Lung microvascular endothelial cell (primary cell): ENCODE measurements at places on chromosomes 1 and 21. TPM values are rescaled to one million over a fixed set of nuclear protein-coding genes. Genes with fewer than 3 reads are reported as not detected.

LCE1F gene
- not detected in 2 replicates for total RNA-seq

DNA sequence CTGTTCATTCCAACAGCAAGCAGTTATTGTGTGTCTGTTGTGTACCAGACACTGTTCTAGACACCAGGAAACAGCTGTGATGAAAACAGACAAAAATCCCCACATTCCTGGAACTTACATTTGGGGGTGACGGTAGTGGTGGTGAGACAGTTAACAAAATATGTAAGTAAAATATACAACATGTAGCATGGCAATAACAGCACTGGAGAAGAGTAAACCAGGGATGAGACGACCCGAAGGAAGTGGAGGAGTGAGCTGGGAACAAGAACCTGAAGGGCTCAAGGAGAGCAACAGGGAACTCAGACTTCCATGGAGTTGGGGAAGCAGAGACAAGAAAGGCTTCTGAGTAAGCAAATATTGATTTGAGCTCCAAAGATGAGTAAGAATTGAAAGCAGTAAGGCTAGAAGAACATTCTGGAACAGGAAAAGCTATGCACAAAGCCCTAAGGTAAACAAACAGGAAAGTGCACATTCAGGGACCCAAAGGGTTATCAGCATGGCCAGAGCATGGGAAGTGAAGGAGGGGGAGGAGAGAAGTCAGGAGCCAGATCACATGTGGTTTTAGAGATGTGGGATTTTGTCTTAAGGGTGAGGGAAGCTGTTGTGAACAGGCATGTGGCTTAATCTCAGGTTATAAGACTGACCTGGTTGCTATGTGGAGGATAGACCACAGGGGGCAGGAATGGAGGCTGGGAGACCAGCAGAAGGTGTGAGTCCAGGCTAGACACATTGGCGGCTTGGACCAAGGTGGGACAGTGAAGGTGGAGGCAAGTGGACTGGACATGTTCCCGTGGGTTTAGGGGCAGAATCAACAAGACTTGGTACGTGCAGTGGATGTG, 7.3 kb downstream of the CSF1 start:
- DNase-seq: no peak

DNA sequence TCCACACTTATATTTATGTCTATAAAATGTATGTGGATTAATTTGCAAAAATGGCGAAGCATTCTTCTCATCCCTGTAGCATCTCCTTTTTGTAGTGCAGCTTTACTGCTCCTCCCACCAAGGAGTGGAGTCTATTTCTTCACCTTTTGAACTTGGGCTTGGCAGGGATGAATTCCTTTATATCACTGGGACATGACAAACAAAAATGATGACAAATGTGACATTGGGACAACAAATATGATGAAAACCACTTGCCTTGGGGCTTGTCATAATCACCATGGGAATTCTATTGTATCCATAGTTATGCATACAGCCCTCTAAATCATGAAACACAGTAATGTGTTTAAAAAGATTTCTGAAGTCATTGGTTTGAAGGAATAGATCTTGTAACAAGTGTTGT, 155.0 kb downstream of the TNFSF18 start:
- no peak for DNase-seq

DNA sequence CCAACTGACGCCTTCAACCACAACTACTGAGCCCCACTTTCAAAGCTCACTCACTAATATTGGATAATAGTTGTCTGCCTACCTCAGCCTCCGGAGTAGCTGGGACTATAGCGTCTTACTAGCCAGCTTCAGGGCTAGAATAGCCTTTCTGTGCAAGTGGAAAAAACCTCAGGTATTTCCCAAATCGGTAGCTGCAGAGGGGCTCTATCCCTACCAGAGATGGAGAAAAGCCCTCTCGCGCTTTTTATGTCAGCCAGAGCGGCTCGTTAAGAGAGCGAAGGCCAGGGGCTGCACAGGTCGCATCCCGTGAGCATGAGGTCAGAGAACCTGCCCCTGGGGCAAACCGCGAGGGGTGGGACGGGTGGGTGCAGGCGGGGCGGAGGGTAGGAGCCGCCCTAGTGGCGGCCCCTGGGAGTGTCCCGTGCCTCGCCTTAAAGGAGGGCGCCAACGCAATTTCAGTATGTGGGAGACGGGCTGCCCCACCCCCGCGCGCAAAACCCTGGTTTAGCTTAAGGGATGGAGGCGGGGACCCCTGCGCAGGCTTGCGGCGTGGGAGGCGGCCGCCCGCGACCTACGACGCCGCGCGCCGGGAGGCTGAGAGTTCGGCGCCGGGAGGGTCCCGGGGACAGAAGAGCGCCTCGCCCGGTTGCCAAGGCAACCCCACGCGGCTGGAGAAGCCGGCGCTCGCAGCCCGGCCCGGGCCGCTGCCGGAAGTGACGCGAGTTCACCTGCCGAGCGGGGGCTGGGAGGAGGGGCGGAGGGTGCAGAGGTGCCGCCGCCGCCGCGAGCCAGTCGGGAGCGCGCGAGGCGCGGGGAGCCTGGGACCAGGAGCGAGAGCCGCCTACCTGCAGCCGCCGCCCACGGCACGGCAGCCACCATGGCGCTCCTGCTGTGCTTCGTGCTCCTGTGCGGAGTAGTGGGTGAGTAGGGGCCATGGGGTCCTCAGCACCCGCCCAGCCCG, at the start of gene CXADR:
Gene CXADR (plus strand): TSS at position 791 of the 961 bp plus-strand sequence. CDS start 87 bp downstream, at position 878.
- peak; percentile 88 for DNase-seq

OR6N1 gene
- not detected in 2 replicates for total RNA-seq

GRCh38 chr1:48017716-48018115, 20.5 kb upstream of the TRABD2B start:
- DNase-seq: no peak

PRDX1 gene
- 759 and 904 TPM in 2 replicates for total RNA-seq

CA6 gene
- not detected in 2 replicates for total RNA-seq

GRCh38 chr1:11311816-11312755, 39.1 kb downstream of the UBIAD1 start:
- DNase-seq: no peak

DNA sequence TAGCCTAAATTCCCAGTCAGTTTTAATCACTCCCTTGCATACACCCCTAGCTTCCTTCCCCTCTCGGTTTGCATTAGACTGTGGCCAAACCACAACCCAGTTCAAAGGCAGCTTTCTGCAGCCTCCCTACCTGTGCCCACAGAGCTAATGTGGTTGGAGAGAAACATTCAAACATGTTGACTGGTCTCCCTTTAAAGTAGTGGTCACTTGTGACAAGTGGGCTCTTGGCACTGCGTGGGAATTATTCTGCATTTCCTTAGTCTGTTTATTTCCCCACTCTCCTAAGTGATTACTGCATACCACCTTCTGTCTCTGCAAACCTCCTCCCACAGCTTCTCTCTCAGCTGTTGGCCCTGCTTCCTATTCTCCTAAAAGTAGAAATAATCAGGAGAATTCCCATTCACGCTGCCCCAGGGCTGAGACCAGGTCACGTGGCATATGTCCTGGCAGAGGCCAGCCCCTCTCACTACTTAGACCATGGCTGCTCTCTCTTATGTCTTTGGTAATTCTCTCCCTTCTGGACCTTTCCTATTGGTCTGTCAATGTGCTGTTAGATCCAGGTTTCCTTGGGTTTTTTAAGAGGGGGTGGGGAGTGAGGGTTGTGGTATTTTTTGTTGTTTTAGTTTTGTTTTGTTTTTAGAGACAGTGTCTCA, 38.4 kb upstream of the CD101 start:
- DNase-seq: no peak

GRCh38 chr21:17796037-17796403, 23.1 kb downstream of the C21orf91 start:
- no peak for DNase-seq

DNA sequence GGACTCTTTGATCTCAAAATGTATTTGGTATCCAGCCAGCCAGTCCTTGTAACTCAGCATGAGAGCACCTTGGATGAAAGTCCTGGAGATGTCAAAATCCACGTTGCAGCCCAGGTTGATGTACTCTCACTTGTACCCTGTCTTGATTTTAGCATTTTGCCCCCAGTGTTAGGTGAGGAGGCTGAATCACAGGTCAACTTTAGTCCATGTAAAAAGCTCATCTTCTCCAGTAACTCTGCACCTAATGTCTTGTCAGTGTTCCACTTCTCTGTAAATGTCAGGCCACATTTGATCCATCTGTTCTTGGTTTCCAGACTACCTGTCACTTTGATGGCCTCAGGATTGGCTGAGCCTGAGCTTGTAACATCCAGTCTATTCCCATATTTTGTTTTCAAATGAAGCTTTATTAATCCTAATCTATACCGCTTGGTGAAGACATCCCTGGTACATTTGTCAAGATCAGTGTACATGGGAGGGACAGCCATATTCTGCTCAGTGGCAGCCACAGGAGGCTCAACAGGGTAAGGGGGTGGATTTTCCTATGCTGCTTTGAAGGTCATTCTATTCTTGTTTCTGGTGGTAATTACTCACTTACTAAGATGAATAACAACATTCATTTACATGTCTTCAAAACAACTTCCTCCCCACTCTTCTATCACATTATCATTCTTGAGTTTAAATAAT, 24.1 kb upstream of the FCRL3 start:
- DNase-seq: no peak

DNA sequence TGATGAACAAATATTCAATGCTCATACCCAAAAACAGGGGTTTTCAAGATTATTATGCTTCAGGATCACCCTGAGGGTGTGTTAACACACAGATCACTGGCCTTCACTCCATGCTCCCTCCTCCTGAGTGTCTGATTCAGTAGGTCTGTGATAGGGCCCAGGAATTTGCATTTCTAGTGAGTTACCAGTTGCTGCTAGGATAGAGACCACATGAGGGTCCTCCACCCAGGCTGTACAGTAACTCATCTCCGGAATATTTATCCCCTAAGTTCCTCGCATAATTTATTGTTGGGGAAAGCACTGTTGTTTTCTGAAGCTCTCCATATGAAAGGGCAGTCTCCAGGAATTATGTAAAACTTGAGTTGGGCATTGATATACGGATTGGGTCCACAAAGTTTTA, 1106.6 kb upstream of the B3GALT2 start:
- DNase-seq: no peak

FAAP20 gene
- total RNA-seq: 14.8 and 19.8 TPM in 2 replicates

CCT3 gene
- total RNA-seq: 374 and 548 TPM in 2 replicates

LAPTM5 gene
- total RNA-seq: 33.8 and 66.7 TPM in 2 replicates

- no peak for DNase-seq
Observed at GRCh38 chr1:185656663-185657062, 77.5 kb upstream of the HMCN1 start.

RHBDL2 gene
- total RNA-seq: not detected in 2 replicates

GRCh38 chr1:32386676-32387392, 7.4 kb downstream of the BSDC1 start:
- no peak for DNase-seq

DNA sequence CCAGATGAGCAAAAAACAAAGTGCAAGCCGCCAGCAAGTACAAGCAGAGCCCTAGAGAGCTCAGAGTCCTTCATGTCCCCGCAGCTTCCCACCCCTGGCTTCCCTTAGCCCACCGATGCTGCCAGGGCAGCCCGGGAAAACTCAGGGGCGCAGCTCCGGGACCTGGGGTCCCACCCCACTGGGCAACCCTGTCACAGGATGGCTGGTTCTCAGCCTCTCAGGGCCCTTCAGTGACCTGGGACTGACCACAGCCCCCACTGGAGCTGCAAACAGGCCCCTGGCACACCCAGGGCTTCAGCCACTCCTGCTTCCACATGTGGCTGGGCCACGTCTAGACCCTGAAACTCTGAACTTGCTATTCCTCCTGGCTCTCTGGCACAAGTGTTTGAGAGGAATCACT, 49.5 kb downstream of the CHD5 start:
- DNase-seq: no peak

DNA sequence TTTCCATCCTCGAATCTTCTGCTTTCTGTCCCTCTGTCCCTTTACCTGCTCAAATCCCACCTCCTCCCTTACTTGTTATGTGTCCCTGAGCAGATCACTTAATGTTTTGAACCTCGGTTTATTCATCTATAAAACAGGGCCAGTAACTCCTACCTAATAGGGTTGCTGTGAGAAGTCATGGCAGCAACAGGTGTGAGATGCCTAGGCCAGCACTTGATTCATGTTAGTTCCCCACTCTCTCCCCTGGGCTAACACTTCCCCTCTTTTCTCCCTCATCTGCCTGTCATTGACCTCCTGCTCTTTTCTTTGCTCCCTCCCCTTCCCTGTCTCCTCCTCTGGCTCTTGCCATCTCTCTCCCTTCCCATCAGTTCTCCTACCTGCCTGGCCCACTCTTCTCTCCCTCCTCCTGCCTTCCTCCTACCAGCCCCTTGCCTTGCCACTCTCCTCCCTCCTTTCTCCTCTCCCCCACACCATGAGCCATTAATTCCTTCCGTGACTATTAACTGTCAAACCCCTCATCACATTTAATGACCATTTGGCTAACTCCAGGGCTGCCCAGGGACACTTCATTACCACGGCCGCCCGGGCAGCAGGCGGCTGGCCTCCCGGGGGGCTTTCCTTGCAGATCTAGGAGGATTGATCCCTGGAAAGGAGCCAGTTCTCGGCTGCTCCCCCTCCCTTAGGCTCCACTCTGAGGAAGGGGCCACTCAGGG, 90.6 kb upstream of the CD1D start:
- DNase-seq: no peak

GRCh38 chr1:39283858-39284257, 79.4 kb downstream of the MACF1 start:
- DNase-seq: no peak

DNA sequence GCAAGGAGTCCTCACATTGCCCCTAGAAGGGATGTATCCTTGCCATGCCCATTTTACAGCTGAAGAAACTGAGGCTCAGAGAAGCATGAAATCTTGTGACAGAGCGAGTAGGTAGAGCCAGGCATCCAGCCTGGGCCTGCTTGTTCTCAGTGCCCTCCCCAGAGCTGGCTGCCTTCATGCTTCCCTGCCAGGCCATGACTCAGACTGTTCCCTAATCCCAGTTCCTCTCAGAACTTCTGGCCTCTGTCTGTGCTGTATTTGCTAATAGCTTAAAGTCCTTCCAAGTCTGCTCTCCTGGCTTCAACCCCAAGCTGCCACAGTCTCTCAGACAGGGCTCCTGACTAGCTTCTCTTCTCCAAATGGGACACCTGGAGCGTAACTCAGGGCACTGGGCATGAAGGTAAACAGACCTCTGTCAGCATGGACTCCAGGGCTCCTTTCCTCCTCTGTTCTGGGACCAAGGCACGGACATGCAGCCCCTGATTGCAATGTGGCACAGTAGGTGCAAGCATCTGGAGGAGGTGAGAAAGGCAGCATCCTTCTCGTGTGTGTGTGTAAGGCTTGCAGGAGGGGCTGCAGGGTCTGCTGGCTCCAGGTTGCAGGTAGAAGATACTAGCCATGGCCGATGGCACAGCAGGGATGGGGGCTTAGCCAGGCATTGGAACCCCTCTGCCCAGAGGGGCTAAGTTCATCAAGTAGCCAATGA, 122.7 kb downstream of the HMGB4 start:
- no peak for DNase-seq

CASQ1 gene
- total RNA-seq: not detected in 2 replicates

ALDH4A1 gene
- total RNA-seq: 11.8 and 14.7 TPM in 2 replicates
